Heart right ventricle (tissue), 16 donors: ENCODE measurements at places on chromosomes 6 and 20. TPM values are rescaled to one million over a fixed set of nuclear protein-coding genes. Genes with fewer than 3 reads are reported as not detected.

DNA sequence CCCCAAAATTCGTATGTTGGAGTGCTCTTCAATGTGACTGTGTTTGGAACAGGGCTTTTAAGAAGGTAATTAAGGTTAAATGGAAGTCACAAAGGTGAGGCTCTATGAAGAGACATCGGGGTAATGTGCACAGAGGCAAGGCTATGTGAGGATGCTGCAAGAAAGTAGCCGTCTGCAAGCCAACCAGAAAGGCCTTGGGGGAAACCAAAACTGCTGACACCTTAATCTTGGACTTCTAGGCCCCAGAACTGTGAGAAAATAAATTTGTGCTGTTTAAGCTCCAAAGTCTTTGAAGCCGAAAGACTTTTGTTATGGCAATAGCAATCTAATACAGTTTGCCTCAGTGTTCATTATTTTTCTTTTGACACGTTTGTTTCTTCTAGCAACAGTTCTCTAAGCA lies 2.4 kb upstream of the IRAK1BP1 start:
- H3K4me1 ChIP-seq = peaks cover 7% of the 10 kb centered on the region
- DNase-seq = no peak
- no peak overlapping the region for H3K4me3 ChIP-seq
- no peaks in the 10 kb centered on the region for H3K36me3 ChIP-seq
- no peak overlapping the region for H3K27ac ChIP-seq

GRCh38 chr6:129175066-129175465 lies 292.1 kb downstream of the LAMA2 start:
- no peak overlapping the region for H3K27ac ChIP-seq
- H3K36me3 ChIP-seq = peaks cover 6% of the 10 kb centered on the region
- no peaks in the 10 kb centered on the region for H3K27me3 ChIP-seq
- H3K4me3 ChIP-seq = no peak overlapping the region

DNA sequence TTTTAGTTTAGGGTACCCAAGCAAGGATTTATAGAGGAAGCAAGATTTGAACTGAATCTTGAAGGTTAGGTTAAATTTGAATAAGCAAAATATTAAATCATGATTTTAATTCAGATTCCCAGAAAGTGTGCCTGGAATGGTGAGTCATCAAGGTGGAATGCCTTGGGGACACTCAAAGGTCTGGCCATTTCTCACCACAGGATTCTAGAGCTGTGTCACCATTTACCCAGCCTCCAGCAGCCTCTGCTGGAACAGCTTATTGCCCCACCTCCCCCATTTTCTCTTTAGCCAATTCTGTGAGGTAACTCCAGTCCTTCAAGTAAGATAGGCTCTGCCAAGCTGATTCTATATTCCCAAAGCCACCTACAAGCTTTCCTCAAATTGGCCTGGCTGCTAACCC lies 181.4 kb downstream of the SIM1 start:
- H3K4me1 ChIP-seq = no peaks in the 10 kb centered on the region
- H3K27me3 ChIP-seq = peaks cover 17% of the 10 kb centered on the region
- H3K36me3 ChIP-seq = no peaks in the 10 kb centered on the region
- no peak overlapping the region for H3K4me3 ChIP-seq
- DNase-seq = no peak

- no peaks in the 10 kb centered on the region for H3K4me1 ChIP-seq
- no peaks in the 10 kb centered on the region for H3K36me3 ChIP-seq
- no peaks in the 10 kb centered on the region for H3K27me3 ChIP-seq
- H3K4me3 ChIP-seq = no peak overlapping the region
- no peak overlapping the region for H3K27ac ChIP-seq
These were observed 26.8 kb downstream of the FBXL4 start for GRCh38 chr6:98920904-98921431.

SMPDL3A gene
- 3.5 TPM for total RNA-seq

DNA sequence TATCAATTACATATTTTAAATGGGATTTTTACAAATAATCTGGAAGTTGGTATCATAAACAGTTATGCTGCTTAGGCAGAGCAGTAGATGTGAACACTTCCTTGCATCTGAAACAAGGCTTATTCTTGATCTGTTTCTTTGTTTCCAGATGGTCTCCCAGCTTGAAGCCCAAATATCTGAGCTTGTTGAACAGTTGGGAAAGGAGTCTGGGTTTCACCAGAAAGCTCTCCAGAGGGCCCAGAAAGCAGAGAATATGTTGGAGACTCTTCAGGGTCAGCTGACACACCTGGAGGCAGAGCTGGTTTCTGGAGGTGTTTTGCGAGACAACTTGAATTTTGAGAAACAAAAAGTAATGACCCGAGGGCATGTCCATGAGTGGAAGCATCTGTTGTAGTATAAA lies 91.9 kb downstream of the CCDC170 start:
- H3K4me1 ChIP-seq = no peaks in the 10 kb centered on the region
- no peak overlapping the region for H3K4me3 ChIP-seq
- no peaks in the 10 kb centered on the region for H3K27me3 ChIP-seq
- no peaks in the 10 kb centered on the region for H3K36me3 ChIP-seq
- no peak for DNase-seq
- H3K27ac ChIP-seq = no peak overlapping the region

NFATC2 gene
- 3.7 TPM for total RNA-seq

TNFRSF6B gene
- total RNA-seq = 5.1 TPM

DNA sequence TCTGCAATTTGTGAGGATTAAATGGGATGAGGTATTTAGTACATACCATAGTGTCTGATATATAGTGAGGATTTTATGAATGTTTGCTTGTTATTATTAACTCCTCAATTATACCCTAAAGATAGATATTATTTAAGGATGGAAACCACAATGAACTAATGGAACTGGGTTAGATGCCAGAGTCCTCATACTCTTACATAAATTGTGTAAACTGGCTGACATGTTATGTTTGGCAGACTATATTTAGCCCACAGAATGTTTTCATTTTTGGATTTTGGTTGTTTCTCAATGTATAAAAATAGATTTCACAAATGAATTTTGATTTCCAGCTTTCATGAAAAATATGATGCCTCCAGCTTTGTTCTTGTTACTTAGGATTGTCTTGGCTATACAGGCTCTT lies 37.6 kb downstream of the HTR1B start:
- no peak for DNase-seq
- no peaks in the 10 kb centered on the region for H3K27me3 ChIP-seq
- no peak overlapping the region for H3K4me3 ChIP-seq
- H3K4me1 ChIP-seq = no peaks in the 10 kb centered on the region

DNA sequence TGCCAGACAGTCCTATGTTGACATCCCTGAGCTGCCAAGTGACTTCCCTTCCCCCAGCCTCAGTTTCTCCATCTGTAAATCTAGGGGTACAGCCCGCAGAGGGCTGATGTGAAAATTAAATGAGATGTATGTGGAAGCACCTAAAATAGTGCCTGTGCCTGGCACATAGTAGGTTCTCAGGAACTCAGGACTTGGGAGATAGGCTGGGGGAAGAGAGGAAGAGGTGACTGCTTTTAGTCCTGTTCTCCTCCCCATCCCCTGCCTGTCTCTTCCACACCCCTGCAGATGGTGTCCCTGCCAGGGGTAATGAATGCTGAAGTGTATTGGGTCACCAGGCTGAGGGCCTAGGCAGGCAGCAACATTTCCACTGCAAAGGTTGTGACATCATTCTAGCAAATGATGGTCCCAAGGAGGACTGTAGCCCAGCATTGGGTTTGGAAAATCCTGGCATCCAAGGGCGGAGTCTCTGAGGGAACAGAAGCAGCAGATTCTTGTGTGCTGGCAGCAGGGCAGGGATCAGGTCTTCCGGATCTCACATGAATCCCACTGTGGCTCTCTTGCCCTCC lies 1.8 kb downstream of the SNPH start:
- peaks cover 13% of the 10 kb centered on the region for H3K4me1 ChIP-seq
- H3K4me3 ChIP-seq = no peak overlapping the region
- no peak for DNase-seq

ATG5 gene
- 12.6 TPM for total RNA-seq

- no peak overlapping the region for H3K4me3 ChIP-seq
- H3K27ac ChIP-seq = no peak overlapping the region
- no peak for DNase-seq
- no peaks in the 10 kb centered on the region for H3K36me3 ChIP-seq
- peaks cover 16% of the 10 kb centered on the region for H3K4me1 ChIP-seq
These were observed 27.4 kb upstream of the RIN2 start for GRCh38 chr20:19730706-19731105.

- H3K4me1 ChIP-seq = peaks cover 46% of the 10 kb centered on the region
- H3K36me3 ChIP-seq = peaks cover 31% of the 10 kb centered on the region
- H3K27me3 ChIP-seq = no peaks in the 10 kb centered on the region
- peak; percentile 54 for DNase-seq
These were observed 3.3 kb downstream of the VEGFA start for GRCh38 chr6:43773050-43773979.

KIF6 gene
- not detected for total RNA-seq

C6orf141 gene
- total RNA-seq = 0.57 TPM

DNA sequence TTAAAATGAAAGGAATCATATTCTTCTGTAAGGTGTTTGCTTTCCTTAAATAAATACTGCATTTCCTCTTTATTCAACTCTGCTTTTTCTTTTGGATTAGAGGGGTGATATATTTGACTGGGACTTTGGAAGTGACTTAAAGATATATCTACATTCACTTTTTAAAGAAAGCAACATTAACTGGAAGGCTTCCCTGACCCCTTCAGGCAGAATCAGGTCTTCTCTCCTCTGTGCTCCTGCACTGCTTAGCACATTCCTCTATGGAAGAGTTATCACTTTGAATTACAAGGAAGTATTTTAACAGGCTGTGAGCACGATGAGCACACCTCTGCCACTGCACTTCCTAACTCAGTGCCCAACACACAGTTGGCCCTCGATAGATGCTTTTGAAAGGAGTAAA lies 59.2 kb upstream of the POU3F2 start:
- H3K36me3 ChIP-seq = no peaks in the 10 kb centered on the region
- no peak overlapping the region for H3K27ac ChIP-seq
- no peak for DNase-seq

CRIP3 gene
- 84.5 TPM for total RNA-seq

DNA sequence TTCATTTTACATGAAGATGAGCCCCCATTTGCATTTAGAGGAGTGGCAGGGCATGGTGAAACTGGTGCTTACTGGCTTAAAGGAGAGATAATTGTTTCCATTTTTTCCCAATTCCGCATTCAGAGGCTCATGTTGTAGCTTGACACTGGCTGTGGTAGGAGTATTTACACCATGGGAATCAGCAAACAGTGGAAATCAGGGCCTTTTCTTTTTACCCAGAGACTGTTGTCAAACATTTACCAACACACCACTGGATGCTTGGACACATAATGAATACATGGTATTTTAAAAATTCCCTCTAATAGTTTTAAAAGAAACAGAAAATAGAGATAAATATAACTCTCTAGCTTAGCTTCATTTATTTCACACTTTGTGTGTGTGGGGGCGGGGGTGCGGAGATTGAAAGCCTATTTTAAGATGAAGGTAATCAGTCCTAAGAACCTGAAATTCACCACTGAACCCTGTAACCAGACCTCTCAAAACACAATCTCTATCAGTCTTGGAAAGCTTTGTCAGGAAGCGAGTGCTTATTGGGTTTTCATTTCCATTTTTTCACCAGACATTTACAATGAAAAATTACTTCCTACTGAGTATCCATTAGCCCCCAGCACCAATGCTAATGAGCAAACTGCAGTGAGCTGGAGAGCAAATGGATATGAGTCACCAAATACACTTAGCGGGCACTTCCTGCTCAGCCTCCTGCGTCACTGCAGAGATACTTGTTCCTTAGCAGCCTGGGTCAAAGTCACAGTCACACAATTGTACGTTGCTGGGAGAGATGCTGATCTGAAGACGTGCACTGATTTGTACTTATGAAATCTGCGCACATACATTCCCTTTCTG lies 532.0 kb downstream of the BCKDHB start:
- no peak for DNase-seq
- no peak overlapping the region for H3K4me3 ChIP-seq
- no peaks in the 10 kb centered on the region for H3K36me3 ChIP-seq
- H3K27me3 ChIP-seq = no peaks in the 10 kb centered on the region
- no peaks in the 10 kb centered on the region for H3K4me1 ChIP-seq
- no peak overlapping the region for H3K27ac ChIP-seq

RBM24 gene
- 166 TPM for total RNA-seq
